Karpas-422 (cell line): ENCODE measurements at places on chromosomes 11 and 22.

- no peak for DNase-seq
Measured at GRCh38 chr11:113176599-113177360, 137.6 kb upstream of the TTC12 start.

DNA sequence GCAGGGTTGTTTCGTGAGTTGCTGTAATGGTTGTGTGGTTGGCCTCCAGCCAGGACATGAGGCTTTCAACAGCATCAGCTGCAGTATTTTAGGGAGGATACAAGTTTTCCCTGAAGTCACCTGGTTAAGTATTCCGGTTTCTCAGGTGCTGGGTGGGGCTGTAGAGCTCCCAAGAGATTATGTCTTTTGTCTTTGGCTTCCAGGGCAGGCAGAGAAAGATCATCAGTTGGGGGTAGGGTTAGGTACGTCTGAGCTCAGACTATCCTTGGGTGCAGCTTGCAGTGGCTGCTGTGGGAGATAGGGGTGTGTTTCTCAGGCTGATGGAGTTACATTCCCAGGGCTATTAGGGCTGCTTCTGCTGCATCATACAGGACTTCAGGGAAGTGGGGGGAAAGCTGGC lies 47.5 kb upstream of the MRGPRX1 start:
- DNase-seq: no peak

- DNase-seq: no peak
Measured at GRCh38 chr11:82724026-82724425, 9.6 kb downstream of the FAM181B start.

DNA sequence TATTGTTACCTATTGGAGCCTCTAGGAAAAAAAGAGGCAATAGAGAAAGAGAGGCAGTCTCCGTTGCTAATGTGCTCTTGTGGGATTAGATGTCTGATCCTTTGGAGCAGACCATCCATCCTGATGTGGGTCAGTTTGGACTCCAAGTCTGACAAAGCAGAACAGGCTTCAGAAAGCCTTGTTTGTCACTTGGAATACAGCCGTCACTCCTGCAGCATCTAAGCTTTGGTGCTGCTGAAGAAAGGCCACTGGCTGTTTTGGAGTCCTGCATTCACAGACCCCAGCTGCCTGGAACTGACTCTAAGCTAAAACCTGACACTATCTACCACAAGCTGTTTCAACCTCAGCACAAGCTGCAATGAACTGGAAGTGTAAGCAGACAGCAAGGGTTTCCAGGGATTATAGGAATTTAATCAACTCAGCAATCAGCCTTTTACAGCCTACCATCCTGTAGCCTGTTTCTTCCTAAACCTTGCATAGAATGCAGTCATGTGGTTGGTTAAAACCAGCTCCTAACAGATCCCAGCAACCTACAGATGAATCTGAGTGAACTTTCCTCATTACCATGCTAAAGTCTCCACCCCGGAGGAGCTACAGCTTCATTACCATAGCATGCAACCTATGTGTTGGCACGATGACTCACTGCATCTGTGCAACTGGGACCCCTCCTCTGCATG lies 3.7 kb upstream of the PLAAT4 start:
- no peak for DNase-seq

DNA sequence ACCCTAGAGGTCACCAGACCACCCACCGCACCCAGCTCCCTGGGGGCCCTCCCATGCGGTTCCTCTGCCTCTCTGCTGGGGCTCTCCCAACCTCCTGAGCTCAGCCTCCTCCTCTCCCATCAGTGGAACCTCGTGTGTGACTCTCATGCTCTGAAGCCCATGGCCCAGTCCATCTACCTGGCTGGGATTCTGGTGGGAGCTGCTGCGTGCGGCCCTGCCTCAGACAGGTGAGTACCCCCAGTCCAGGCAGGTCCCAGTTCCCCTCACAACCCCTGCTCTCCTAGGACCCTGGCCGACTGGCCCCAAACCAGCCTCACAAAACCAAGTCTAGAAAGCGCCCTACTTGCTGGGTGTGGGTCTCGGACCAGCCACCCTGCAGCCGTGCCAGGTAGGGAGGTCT lies 1.6 kb downstream of the SLC22A12 start:
- no peak for DNase-seq

- no peak for DNase-seq
Measured at GRCh38 chr22:40955571-40955970, 4.4 kb downstream of the RBX1 start.

- no peak for DNase-seq
Measured at GRCh38 chr11:114179234-114179941, 116.8 kb upstream of the NNMT start.

GRCh38 chr11:122094836-122095235 lies 21.2 kb downstream of the BLID start:
- no peak for DNase-seq

- DNase-seq: no peak
Measured at GRCh38 chr11:75249704-75250103, 9.1 kb downstream of the TPBGL start.

- DNase-seq: no peak
Measured at GRCh38 chr11:9146477-9146876, 55.1 kb upstream of the SCUBE2 start.

GRCh38 chr22:27713461-27713860 lies 88.1 kb downstream of the MN1 start:
- no peak for DNase-seq

DNA sequence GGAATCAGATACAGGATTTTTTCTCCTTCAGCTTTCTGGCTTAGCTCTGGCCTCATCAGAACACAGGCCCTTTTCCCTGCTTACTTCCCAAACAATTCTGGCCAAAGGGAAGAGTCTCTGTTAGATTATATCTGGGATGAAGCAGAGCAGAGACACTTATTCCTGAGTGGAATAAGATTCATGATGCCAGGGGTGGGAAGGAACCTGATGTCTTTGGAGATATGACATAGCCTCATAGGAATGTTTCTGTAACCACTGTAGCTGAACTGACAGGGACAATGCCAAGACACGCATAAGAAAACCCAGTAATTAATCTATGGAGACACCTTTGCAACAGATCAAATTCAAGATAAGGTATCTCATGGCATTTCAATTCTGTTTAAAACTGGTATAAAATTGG lies 177.1 kb upstream of the RAG2 start:
- no peak for DNase-seq

- no peak for DNase-seq
Measured at GRCh38 chr11:124643605-124644425, 21.2 kb downstream of the TBRG1 start.

DNA sequence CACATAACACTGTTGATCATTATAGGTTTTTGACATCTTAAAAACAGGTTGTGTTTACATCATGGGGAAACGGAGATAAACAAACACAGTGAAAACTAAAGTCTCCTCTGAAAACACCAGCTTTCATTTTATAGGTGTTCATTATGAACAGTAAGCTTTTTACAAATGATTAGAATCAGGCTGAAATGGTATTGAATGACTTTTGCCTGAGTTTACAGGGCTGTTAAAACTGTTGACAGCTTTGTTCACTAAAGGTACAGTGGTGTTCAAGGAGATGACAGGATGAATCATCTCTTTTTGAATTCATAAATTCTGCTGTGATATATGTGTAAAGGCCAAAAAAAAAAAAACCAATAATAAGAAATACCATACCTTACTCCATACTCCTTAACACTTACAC lies 184.6 kb upstream of the CNTN5 start:
- no peak for DNase-seq

GRCh38 chr22:30333707-30334087 lies 7.0 kb upstream of the TBC1D10A start:
- DNase-seq: no peak

- peak; percentile 81 for DNase-seq
Measured at GRCh38 chr22:29701155-29701999, 18.4 kb upstream of the CABP7 start.

GRCh38 chr11:37076866-37077265 lies 478.8 kb upstream of the RAG2 start:
- no peak for DNase-seq

DNA sequence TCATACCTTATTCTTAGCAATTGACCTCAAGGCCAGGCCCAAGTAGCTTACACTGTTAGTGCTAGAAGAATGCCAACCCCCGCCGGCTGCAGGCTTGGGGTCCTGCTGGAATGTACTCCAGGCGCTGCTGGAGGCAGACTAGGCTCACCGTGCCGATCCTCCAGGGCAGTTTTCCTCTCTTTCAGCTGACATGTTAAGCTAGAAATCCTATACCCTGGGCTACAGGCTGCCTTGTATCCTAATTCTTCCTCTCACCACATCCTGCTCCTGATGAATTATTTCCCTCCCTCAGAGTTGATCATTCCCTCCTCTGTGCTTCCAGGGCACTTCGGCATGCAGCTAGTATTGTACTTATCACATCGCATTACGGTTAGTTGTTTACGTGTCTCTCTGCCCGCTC lies 3.4 kb downstream of the SPTBN2 start:
- no peak for DNase-seq

DNA sequence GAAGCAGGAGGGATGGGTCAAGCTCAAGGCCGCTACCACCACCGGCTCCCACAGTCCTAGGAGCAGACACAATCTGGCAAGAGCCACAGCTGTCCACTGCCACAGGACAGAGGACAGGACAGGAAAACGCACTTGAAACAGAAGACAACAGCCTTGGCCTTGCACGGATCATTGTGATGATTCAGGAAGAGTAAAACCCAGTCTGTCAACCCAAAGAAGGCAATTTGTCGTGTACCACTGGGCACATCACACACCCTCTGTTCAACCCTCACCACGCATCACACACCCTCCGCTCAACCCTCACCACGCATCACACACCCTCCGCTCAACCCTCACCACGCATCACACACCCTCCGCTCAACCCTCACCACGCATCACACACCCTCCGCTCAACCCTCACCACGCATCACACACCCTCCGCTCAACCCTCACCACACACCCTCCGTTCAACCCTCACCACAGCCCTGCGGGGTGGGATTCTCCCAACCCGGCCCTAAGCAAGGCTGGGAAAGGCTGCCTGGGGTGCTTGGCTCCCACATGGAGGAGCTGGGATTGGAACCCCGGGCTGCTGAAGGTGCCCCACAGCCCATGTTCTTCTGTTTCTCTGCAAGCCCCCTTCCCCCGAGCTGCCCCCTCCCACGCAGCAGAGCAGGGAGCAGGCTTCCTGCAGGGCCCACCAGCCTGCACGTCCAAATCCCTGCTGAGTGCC lies 11.3 kb upstream of the CDC42BPG start:
- no peak for DNase-seq

DNA sequence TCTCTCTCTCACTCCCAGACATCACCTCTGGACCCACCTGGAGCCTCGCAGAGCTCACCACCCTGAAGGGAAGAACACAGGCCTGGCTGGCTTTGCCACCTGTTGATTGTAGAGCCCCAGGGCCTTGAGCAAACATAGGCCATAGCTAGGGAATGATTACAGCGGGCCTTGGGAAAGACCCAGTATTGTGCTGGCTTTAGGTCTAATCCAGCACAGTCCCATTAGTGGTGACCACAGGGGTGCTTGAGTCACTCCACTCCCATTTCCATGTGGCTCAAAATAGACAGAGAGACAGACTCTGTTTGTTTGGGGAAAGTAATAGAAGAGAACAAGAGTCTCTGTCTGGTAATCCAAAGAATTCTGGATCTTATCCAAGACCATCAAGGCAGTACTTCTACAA lies 42.7 kb upstream of the FAM181B start:
- DNase-seq: no peak

GRCh38 chr22:24867323-24868022 lies 61.5 kb downstream of the SGSM1 start:
- no peak for DNase-seq

DNA sequence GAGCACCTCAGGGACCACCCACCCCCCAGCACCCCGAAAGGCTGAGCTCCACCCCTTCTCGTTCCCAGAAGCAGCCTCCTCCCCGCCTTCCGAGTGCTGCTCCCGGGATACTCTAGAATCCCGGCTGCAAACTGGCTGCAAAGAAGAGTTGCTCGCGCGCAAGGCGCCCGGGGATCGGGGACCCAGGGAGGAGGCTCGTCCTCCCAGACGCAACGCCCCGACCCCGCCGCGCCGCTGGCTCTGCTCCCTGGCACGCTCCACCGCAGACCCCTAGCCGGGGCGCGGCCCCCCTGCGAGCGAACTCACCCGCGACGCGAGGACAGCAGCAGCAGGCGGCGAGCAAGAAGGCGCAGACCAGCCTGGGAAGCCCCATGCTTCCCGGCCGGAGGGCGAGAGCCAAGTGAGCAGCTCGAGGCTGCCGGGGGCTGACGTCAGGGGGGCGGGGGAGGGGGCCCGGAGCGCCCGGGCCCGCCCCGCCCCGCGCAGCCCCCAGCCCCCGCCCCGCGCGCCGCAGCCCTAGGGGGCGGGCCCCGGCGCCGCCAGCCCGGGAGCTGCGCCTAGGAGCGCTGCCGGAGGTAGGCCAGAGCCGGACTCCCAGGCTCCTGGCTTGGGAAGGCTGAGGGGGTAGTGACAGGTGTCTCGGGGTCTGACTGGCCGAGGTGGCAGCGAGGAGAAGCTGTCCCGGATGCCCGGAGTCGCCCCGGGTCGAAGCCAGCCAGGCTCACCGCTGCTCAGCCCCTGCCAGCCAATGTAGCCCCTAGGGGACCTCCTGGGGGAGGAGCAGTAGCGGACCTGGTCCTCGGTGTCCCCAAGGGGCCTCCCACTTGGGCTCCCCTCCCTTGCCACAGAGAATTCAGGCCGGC lies at the start of gene MCAM:
Gene MCAM (minus strand): TSS at position 402 of the 863 bp plus-strand sequence. CDS start 29 bp downstream, at position 373.
- DNase-seq: peak; percentile 41

GRCh38 chr11:56843816-56844215 lies 95.3 kb upstream of the OR9G4 start:
- DNase-seq: no peak

DNA sequence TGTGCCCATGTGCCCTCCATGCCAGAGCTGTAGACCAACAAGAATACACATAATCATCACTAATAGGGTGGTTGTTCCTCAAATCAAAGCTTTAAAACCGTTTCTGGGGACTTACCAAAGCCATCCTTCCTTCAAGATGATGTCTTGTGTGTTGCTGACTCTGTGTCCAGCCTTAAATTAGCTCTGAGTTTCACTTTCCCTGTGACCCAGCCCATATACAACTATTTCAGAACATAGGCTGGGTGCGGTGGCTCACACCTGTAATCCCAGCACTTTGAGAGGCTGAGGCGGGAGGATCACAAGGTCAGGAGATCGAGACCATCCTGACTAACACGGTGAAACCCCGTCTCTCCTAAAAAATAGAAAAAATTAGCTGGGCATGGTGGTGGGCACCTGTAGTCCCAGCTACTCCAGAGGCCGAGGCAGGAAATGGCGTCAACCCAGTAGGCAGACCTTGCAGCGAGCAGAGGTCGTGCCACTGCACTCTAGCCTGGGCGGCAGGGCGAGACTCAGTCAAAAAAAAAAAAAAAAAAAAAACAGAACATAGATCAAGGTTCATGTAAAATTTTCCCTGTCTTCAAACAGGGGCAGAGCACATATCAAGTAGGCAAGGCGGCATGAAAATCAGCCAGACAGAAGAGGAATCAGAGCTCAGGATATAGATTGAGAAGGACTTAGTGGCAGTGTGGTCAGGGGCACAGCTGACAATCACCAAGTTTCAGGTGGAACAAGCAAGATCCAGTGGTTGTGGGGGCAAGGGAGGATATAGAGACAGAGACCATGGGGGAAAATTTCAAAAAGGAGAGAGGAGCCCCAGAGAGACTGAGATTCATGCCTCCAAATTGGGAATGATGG lies at the start of gene PLAAT2:
Gene PLAAT2 (minus strand): TSS at position 179 of the 855 bp plus-strand sequence. CDS start 55 bp downstream, at position 124.
- no peak for DNase-seq

GRCh38 chr11:2071748-2072385 lies 67.3 kb downstream of the IGF2 start:
- no peak for DNase-seq

- DNase-seq: no peak
Measured at GRCh38 chr11:78828676-78829075, 254.0 kb upstream of the NARS2 start.
